Stromal cell of bone marrow (primary cell): ENCODE measurements at places on chromosomes 4 and X.

GRCh38 chr4:145819853-145820181, 118.8 kb downstream of the ZNF827 start:
- no peak for DNase-seq

DNA sequence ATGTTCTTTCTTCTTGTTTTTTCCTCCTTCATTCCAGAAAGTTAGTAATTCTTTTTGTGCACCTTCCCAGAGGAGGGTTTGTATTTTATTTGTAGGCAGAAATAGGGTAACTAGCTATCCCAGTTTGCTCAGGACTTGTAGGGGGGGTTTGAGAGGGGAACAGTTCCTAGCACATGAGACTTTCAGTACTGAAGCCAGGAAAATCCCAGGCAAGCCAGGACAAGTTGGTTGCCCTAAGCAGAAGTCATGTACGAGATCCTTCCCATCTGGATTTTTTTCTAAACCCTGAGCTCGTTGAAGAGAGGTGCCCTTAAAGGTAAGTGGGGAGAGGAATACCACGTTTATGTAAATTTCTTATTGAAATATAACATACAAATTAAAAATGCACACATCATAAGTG, 15.6 kb upstream of the TAB3 start:
- DNase-seq: no peak

- DNase-seq: no peak
Observed at GRCh38 chr4:139660568-139661043, 5.0 kb upstream of the MGST2 start.

GRCh38 chrX:68936608-68937007, 107.8 kb downstream of the EFNB1 start:
- peak; percentile 86 for DNase-seq

DNA sequence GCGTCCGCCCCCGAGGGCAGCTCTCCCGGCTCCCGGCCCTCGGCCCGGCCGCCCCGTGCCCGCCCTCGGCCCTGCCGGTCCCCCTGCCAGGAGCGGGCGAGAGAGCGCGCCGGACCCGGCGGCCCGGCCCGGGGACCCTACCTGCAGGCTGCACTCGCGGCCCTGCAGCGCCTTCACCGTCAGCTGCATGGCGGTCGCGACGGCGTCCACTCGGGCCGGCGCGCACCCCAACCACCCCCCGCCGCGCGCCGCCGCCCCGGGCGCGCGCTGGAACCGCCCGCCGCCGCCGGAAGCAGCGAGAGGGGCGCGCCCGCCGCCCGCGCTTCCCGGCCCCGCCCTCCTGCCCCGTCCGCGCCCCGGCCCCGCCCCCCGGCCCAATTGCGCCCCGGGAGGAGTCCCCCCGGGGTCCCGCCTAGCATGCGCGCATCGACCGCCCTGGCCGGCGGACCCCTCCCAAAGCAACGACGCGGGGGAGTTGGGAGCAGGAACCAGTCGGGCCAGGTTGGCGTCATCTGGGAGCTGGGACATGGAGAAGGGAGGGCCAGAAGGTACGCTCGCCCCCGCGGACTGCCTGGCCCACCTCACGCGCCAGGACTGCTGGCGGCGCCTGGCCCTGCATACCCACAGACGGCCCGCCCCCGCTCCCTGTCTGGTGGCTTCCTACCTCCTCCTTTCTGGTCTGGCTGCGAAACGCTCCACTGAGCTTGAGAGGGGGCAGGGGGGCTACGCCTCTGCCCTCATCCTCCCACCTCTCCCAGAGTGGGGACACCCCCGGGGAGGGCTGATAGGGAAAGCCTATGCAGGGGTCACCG, at the start of gene UBL4A:
Gene UBL4A (minus strand): TSS at position 220 of the 812 bp plus-strand sequence. CDS start 31 bp downstream, at position 189.
- no peak for DNase-seq

GRCh38 chr4:111136438-111136837, 513.6 kb upstream of the PITX2 start:
- DNase-seq: peak; percentile 35

DNA sequence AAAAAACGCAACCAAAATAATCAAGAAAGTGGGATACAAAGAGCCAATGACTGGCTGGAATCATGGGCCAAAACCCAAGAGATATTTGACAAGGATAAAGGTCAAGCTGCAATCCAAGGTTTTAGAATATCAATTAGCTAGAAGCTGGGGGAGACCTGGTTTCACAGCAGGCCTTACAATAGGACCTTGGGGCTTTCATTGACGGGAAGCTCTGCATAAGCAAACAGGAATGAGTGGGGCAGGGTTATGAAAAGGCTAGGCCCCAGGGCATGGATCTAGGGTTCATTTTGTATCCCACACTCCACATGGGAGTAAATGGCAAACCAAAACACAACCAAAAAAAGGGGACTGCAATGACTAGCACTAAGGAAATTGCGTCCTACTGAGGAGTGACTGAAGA, 215.3 kb downstream of the HS6ST2 start:
- no peak for DNase-seq

- DNase-seq: peak; percentile 90
Observed at GRCh38 chr4:122045533-122045932, 93.7 kb upstream of the TRPC3 start.

DNA sequence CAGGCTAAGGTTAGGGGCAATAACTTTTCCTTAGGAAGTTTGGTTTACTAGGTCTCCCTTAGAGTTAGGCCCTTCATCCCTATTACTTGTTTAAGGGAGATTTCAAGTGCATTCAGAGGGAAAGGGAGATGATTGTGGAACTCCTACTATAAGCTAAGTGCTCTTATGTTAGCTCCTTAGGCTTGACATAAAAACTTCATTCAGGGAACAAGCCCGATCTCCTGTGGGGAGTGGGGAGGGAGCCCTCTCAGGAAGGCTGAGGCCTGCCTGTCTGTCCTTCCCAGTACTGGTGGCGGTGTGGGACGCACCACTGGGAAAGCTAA, 8.0 kb downstream of the KLF3 start:
- no peak for DNase-seq

DNA sequence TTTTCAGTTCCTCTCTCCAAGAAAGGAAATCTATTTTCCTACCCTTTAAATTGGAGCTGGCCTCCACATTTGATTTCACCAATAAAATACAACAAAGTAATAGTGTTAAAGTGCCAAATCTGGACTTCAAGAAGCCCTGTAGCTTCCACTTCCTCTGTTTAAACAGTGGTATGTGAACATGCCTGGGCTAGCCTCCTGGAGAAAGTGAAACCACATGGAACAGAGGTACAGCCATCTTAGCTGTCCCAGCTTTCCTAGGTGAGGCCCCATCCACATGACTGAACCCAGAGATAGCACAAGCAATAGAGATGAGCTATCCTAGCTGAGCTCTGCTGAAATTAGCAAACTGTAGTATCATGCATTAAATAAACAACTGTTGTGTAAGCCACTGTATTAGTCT, 131.8 kb upstream of the VCX start:
- no peak for DNase-seq

DNA sequence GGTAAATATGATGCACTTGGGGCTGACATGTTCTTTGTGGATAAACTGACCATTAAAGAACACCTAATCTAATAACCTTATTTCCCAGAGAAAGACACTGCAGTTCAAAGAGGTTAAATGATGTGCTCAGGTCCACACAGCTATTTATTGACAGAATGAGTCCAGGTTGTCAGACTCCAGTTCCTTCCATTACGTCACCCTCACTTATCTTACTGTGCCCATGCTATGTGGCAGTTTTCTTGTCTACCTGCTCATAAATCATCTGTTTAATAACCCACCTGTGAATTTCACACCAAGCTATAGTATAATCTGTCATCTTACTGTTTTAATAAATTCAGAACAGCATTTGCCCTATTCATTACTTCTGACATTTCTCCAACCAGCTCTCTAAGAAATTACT, 36.7 kb downstream of the QRFPR start:
- no peak for DNase-seq

DNA sequence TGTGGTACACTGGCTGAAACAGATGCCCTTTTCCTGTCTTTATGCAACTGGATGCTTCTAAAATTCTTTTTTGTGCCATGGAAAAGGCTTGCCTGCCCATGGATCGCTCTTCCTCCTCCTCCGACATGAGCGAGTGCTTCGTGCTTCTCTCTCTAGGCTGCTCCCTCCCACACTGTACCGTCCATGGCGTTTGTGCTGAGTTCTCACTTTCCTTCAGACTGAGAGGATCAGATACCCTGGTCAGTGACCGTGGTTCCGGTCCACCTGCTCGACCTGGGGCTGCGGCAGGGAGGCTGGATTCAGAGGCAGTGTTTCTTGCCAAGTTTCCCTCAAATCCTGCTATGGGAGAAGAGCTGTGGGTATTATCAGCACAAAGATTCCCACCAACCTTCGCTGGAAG, 10.2 kb upstream of the CLDN24 start:
- DNase-seq: no peak

DNA sequence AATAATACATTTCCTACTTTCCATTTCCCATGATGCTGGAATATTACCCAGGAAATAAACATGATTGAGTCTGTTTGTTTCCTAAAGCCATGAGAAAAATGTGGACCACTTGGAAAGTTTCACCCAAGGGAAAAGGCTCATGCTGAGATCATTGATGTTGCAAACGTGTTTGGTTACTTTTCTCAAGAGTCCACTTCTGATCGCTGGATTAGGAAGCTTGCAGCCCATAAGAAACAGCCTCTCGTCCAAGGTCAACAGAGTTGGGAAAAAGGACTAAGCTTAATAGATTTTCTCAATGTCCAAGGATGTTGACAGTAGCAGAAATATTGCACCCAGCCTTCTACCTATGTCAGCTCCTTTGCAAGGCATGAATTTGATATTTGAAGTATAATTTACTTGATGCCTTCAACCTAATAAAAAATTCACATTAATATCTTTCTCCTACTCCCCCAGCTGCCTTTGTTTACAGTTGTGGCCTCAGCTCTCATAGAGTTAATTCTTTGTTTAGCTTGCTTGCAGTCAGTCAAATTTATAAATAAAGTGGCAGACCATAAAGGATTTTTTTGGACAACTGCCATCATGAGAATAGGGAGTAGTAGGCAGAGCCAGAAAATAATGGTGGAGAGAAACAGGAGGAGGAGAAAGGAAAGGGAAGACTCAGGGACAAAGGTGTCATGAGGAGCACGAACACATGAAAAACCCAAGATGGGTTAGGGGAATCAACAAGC, 65.6 kb upstream of the BLTP1 start:
- peak; percentile 76 for DNase-seq

GRCh38 chr4:100936661-100937375, 410.5 kb downstream of the PPP3CA start:
- DNase-seq: peak; percentile 33

GRCh38 chr4:172740434-172740833, 428.2 kb upstream of the GALNT7 start:
- DNase-seq: no peak

DNA sequence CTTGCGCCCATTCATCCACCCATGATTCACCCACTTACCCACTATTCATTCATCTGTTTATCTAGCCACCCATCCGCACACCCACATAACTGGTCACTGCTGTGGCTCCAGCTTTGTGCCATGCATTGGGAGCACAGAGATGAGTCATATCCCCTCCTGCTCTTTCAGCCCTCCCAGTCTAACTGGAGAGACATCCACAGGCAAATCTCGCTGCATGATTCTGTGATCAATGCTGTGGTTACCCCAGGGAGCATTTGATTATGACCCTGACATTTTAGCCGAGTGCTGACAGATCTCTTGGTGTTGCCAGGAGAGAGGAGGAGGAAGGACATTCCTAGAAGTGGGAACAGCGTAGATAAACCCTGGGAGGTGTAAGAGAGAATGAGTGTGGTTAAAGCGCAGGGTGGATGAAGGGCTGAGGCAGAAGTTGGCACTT, 10.4 kb upstream of the PORCN start:
- DNase-seq: peak; percentile 63

GRCh38 chr4:88110826-88111225, 47.6 kb downstream of the ABCG2 start:
- DNase-seq: no peak

DNA sequence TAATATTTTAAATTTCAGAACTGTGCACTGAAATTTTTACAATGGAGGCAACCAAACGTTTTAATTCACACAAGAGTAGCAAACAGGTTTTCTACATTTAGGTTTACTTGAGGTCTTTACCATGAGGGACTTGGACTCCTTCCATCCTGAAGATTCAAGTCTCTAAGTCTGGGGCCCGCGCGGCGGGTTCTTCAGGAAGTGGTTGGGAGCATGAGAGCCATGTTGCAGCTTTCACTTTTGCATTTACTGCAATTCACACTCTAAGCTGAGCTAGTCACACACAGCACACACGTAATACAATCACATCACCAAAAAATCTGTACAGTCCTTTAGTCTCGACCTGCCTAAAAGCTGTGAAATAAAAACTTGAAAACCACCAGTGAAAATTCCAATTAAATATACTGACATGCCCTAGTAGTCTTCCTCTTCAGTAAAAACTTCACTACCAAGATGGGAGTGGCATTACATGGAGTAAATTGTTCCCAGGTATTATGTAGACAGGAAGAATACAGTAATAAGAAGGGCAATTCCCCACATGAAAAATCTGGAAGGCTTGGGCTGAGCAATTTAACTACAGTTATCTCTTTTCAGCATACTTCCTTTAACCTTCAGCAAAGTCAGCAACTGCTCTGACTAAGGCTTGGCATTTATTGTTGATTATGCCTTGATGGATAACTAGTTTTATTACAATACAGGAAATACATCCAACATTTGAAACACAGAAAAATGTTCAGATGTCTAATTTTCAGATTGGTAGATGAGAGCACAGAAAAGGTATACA, 571.1 kb upstream of the DIPK2B start:
- no peak for DNase-seq

DNA sequence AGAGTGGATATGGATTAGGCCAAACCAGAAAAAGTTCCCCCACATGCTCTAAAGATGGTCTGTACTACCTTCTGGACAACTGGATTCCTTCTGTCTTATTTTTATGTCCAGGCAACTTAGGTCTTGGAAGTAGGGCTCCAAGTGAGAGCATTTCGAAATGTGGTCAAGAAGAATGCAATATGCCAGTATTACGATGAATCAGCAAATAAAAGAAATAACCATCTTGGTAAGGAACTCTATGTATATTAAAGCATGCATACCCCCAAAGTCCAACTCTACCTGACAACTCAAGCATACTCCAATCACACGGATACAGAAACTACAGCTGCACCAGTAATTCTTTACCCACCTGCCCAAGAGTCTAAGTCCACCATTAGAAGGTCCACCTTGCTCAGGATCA, 234.5 kb downstream of the HNRNPD start:
- DNase-seq: no peak

- no peak for DNase-seq
Observed at GRCh38 chrX:10484683-10485247, 135.6 kb downstream of the MID1 start.

DNA sequence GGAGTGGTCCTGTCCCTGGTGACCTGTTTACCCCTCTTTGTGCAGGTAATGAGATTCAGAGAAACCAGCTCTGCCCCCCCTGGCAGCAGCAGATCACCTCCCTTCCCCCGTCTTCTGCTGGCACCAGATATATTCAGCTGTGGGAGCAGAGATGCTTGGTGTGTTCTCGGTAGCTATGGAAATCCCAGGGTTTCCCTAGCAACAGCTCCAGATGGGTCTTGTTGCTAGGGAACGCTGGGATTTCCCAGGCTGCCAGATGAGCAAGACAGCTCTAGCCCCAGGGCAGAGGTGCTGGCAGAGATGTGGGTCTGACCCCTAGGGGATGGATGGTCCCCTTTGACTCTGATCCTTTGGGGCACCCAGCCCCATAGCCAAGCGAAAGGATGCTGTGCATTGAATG, 20.2 kb downstream of the CETN2 start:
- no peak for DNase-seq

- no peak for DNase-seq
Observed at GRCh38 chr4:16416601-16417000, 190.3 kb upstream of the TAPT1 start.
